Kidney capillary endothelial cell (primary cell): ENCODE measurements at places on chromosomes 4 and X.
A peak's percentile ranks its signal among the peaks of the same experiment; 100 is the strongest.

GRCh38 chr4:66331761-66332160 lies 661.5 kb upstream of the EPHA5 start:
- DNase-seq = no peak

- DNase-seq = no peak
Observed at GRCh38 chrX:15437724-15438123, 53.5 kb upstream of the VEGFD start.

- DNase-seq = no peak
Observed at GRCh38 chr4:112514647-112515197, 1.3 kb downstream of the NEUROG2 start.

- no peak for DNase-seq
Observed at GRCh38 chrX:100648458-100649417, 4.7 kb downstream of the SRPX2 start.

DNA sequence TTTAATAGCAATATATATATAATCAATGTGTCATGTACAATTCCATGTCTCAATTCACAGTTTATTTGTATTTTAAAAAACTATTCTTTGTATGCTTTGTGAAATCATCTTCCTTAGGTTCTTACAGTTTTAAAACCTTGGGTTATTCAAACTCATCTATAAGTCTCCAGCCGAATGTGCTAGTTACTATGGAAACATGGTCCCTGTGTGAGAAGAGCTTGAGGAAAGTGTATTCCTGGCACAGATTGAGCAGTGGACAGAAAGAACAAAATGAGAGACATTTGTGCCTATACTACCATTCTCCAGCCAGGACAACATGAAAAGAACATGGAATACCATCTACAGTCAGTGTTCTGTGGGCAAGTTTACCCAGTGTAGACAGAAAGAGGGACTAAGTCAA lies 103.4 kb downstream of the EFHC2 start:
- DNase-seq = no peak

GRCh38 chr4:25031077-25031621 lies 403 bp upstream of the LGI2 start:
- no peak for DNase-seq

- no peak for DNase-seq
Observed at GRCh38 chr4:5036239-5036638, 15.0 kb upstream of the STK32B start.

- DNase-seq = no peak
Observed at GRCh38 chrX:71184803-71185495, 38.1 kb upstream of the GJB1 start.

GRCh38 chr4:153933915-153934687 lies 145.2 kb upstream of the SFRP2 start:
- DNase-seq = no peak

DNA sequence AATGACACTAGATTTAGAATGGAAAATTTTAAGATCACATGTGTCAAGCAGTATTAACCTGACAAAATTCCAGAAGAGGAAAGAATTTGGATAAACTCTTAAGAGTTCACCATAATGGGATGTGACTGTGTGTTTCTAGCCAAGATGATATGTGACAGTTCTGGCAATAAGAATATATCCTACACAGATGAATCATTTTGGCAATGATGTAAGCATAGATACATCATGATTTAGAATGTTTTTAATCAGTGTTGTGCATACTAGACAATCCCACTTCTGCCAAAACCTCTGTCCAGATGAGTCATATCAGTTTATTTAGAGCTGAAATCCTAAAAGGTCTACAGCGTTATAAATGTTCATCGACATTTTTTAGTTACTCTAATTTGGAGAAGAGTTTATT lies 48.8 kb downstream of the PTCHD1 start:
- DNase-seq = peak; percentile 8

- no peak for DNase-seq
Observed at GRCh38 chr4:99624141-99624719, 33.4 kb downstream of the C4orf54 start.

DNA sequence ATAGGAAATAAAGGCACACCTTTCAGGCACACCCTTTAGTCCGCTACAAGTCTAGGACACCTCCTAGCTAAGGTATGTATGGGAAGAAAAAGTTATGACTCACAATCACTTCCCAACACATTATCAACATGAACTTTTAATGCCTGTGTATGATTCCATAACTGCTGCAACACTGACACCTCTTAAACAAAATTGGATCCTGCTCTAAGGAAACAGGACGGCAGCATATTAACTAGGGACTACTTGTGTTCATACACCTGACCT lies 2.4 kb upstream of the PPP3CA start:
- no peak for DNase-seq

DNA sequence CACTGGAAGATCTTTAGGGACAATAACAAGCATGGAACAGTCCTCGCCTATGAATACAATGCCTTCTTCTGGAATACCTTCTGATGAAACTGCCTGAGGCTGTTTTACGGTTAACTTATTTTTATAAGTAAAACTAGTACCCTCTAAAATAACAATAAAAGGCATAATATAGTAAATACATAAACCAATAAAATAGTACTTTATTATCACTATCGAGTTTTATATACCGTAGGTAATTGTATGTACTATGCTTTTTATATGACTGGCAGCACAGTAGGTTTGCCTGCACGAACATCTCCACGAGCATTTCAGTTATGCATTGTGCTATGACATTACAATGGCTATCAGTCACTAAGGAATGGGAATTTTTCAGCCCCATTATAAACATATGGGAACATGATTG lies 8.0 kb downstream of the GUCY1A1 start:
- no peak for DNase-seq

- DNase-seq = peak; percentile 79
Observed at GRCh38 chrX:39809331-39809730, 288.4 kb downstream of the BCOR start.

DNA sequence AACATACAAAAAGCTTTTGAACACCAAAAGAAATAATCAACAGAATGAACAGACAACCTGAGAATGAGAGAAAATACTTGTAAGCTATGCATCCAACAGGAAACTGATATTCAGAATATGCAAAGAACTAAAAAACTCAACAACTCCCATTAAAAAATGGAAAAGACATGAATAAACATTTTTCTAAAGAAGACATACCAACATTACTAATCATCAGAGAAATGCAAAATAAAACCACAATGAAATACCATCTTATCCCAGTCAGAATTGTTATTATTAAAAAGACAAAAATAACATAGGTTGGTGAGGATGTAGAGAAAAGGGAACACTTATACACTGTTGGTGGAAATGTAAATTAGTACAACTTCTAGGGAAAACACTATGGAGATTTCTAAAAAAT lies 1161.9 kb downstream of the PCDH19 start:
- no peak for DNase-seq

- DNase-seq = no peak
Observed at GRCh38 chr4:154041640-154042039, 252.8 kb upstream of the SFRP2 start.

DNA sequence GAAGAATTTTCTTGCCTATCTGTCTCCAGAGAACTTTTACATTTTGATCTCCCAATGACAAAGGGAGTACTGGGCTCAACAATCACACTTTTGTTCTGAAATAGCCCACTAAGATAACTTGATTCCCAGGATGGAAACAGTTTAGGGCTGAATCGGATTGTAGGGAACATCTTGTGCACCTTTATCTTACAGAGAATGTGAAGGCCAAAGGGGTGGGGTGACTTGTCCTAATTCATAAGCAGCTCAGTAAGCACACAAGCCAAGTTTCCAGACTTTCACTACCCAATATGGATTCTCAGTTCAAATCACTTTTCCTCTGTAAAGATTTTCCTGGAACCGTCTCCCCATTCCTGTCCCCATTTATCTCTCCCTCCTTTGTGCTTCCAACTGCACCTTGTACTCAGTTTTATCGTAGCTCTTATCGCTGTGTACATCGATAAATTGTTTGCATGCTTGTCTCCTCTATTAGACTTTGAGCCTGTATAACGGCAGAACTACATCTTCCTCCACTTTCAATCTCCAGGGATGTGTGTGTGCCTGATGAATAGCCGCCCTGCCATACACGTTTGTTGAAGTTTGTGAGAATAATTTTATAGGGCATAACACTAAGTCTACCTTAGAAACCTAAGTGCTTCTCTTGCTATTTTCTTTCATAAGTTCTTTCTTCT lies 77.4 kb downstream of the MBNL3 start:
- DNase-seq = no peak

DNA sequence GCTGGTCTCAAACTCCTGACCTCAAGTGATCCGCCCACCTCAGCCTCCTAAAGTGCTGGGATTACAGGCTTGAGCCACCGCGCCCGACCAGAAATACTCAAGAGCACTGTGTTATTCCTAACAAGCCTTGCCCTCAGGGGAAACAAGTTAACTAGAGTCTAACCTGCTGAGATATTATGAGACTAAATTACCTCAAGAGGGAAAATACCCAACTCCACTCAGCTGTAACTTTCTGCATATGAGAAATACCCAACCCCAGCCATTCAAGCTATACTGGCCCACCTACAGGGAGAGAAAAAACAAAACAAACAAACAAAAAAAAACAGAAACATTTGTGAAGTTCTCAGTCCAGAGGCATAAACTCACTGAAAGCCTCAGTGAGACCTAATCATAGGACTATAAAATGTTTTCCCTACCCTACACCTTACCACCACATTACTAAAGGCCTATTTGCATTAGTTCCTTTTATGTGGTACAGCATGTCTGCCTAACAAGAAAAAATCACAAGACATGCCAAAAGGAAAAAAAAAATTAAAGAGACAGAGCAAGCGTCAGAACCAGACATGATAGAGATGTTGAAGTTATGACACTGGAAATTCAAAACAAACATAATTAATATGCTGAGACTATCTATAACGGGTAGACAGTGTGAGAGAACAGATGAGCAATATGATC lies 876.0 kb downstream of the FSTL5 start:
- DNase-seq = no peak

GRCh38 chr4:137656661-137657060 lies 124.4 kb upstream of the PCDH18 start:
- no peak for DNase-seq

DNA sequence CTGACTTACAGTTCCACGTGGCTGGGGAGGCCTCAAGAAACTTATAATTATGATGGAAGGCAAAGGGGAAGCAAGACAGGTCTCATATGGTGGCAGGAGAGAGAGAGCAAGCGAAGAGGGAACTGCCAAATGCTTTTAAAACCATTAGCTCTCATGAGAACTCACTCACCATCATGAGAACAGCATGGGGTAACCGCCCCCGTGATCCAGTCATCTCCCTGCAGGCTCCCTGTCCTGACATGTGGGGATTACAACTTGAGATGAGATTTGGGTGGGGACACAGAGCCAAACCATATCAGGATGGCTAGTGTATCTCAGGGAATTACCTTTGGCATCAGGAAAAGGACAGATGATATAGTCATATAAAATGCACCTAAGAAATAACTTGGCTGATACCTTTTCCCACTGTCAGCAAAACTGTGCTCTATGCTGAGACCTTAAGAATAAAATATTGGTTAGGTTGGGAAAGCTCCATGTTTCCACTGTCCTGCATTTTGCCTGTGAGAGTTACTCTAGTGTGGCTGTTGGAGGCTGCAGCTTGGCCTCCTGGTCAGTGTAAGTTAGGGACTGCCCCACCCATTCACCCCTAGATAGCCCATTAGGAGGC lies 110.3 kb downstream of the UCHL1 start:
- DNase-seq = no peak

GRCh38 chr4:128715616-128716015 lies 93.9 kb upstream of the JADE1 start:
- DNase-seq = no peak

GRCh38 chrX:130097507-130098209 lies 12.6 kb downstream of the ELF4 start:
- no peak for DNase-seq

GRCh38 chr4:76784237-76784636 lies 113.7 kb downstream of the SOWAHB start:
- DNase-seq = no peak

DNA sequence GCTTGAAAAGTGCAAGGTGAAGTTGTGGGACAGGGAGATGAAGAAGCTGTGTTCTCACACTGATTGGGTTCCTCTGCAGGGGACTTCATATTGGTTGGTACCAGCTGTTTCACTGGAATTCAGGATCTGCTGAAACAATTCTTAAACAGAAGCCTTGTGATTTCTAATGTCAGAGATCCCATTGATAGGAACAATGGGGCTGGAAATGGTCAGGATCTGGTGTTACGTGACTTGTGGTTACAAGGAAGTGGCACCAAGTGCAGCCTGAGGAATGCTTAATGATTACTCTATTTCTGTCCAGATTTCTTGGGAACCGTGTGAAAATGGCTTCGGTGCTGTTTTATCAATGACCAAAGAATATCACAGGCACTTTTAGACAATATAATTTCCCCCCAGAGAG lies 68.1 kb downstream of the MOSPD2 start:
- no peak for DNase-seq

- DNase-seq = no peak
Observed at GRCh38 chr4:148312956-148313490, 129.2 kb downstream of the NR3C2 start.

- no peak for DNase-seq
Observed at GRCh38 chr4:65508168-65508567, 162.1 kb downstream of the EPHA5 start.

- no peak for DNase-seq
Observed at GRCh38 chrX:56505866-56506265, 57.6 kb upstream of the UBQLN2 start.

DNA sequence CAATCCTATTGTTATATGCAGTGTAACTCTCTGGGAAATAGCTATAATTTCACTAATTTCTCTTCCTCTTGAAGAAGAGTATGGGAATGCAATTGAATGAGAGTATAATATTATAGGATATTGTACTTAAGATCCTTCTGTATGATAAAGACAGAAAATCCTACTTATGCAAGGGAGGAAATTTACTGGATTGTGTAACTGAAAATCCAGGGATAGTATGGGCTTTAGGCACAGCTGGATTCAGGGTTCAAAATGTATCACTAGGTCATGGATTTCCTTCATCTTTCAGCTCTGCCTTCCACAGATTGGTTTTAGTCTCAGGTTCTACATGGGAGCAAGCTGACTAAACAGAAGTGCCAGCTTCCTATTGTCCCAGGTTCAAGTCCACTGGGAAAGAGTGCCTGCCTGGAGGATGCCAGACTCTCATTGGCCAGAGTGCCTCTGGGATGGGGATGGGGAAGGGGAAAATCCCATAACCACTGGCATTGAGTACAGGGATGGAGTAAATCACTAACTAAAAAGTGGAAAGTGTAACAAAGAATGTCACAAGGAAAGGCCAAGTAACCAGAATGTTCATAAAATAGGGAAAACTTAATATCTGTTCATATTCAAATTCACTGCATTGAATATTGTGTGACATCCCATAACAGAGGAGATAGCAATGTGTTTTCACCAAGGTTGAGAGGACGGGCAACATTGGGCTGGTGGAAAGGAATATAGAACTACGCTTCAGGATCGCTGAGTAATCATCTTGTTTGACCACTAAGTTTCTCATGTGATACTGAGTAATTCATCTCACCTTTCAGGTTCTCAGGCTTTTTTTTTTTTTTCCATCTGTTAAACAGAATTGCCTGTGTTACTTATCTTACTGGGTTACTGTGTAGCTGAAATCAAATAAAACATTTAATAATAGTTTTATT lies 75.7 kb downstream of the ANXA3 start:
- DNase-seq = no peak

GRCh38 chr4:3010577-3010976 lies 47.2 kb downstream of the GRK4 start:
- DNase-seq = no peak
